Frontal cortex (tissue), 4 donors: ENCODE measurements at places on chromosomes 5 and 9. TPM values are rescaled to one million over a fixed set of nuclear protein-coding genes. Genes with fewer than 3 reads are reported as not detected.

DNA sequence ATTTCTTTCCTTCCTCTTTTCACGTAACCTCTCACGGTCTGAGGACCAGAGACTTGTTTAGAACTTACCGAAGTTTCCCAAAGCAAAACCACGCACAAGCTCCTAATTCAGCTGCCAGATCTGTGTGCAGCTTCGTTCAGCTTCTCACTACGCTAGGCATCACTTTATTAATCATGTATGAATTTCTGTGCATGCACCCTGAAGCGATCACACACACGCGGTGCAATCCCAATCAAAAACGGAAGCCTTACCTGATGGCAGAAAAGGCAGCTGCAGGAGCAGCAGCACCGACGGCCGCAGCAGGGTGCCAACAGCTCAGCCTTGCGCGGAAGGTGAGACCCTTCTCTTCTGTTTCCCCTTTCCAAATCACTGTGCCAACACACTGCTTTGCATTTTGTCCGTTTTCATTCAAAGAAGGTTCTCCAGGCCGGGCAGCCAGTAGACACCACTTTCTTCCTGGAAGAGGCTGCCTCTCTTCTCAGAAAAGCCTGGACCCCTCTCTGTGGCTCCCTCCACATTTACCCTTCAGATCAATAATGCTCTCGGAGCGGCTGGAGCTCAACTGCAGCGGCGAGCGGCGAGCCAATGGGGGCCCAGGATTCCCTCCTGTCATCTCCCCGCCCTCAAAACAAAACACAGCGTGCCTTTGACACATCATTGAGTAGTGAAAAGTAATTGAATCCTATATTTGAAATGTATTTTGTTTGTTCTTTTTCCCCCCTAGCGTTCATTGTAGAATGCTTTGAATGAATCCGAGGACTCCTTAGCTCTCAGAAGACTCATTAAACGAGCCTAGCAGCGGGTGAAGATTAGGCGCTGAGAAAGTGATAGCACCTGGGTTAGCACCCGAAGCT, at the start of gene CDH12:
CDH12 (minus strand) TSS at position 538 of the 854 bp plus-strand sequence.
- peak; percentile 5 for DNase-seq

The TLR4 gene
- total RNA-seq, result 4.9 TPM

The NR5A1 gene
- not detected for total RNA-seq

DNA sequence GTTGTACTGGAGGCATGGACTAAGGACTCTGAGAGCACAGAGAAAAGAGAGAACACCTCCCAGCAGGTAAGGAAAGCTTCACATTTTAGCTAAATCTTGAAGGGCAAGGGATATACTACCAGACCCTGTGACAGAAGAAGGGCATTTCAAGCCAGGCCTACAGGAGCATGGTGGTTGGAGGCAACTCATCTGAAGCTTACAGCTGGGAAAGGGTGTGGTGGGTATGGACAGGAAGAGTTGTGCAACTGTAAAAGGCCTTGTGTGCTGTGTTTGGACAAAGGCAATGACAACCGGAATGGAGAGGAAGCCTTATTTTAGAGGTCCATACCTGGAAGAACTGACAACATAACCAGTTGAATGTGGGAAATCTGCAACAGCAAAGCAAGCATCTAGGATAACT, 31.2 kb downstream of the NIPSNAP3B start:
- no peak for DNase-seq

The ADAMTS19 gene
- total RNA-seq, result 6.5 TPM
